NCI-H226 (cell line): ENCODE measurements at places on chromosomes 6 and 20.

- no peak for DNase-seq
Observed at GRCh38 chr6:167712731-167713475, 113.8 kb upstream of the AFDN start.

- no peak for DNase-seq
Observed at GRCh38 chr6:57220083-57220703, 1.9 kb downstream of the RAB23 start.

DNA sequence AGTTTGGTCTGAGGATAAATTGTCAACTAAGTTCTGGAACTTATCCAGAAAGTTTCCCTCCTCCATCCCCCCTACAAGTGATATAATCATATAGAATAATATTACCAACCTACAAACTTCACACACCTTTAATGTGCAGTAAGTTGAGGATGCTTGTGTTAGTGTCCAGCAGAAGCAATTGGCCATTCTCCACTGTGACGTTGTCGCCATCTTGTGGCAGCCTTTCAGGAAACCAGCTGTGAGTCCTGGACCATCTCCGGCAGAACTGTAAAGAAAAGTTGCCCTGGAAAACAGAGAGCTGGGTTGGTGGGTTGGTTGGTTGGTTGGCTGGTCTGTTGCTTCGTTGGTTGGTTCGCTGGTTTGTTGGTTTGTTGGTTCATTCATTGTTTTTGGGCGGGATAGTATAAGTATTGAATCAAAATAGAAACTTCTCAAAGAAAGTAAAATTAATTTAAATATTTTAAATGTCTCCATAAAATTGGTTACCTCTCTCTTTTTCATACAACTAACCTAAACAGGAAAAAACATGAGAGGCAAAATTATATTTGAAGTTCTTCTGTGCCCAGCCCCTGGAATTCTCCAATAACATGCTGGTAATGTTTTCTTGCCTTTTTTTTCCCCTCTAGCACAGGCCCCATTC lies 127.5 kb downstream of the PKHD1 start:
- peak; percentile 16 for DNase-seq

DNA sequence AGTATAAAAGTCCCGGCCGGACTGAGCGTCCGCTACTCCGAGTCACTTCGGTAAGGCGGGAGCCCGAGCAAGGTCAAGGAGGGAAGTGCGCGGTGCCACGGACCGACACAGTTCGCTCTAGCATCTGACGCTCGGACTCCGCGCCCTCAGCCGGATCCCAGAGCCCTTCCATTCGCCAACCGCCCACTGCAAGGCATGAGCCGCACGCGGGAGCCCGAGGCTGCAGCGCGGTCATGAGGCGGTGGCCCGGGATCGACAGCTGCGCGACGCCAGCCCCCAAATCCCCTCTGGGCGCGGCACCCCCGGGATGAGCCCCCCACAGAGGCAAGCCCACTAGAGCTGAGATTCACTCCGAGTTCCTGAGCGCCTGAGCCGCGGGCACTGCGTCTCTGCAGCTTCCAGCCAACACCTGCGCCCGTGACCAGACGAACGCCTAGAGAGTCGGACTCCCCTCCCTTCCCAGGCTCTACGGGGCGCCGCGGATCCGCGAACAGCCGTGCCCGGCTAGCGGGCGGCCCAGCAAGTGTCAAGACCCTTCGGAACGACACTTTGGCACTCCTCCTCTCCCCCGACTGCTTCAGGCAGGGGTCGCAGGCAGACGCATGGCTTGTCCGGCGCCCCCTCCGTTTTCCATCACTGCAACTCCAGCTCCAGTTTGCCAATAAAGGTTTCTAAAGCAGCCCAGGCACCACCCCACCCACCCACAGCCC lies 725 bp upstream of the ISM1 start:
- DNase-seq = no peak

DNA sequence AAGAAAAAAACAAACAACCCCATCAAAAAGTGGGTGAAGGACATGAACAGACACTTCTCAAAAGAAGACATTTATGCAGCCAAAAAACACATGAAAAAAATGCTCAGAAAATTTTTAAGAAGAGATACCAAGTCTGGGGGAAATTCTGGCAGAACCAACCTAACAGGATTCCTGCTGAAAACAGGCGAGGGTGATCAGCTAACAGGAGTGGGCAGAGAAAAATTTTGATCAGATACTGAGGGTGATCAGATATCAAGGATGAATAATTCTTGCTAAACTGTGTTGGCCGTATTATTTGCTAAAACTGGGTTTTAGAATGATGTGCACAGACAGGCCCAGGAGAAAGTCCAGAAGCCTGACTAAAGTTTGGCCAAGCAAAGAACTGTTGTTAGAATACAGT lies 557.3 kb downstream of the CD109 start:
- DNase-seq = no peak

DNA sequence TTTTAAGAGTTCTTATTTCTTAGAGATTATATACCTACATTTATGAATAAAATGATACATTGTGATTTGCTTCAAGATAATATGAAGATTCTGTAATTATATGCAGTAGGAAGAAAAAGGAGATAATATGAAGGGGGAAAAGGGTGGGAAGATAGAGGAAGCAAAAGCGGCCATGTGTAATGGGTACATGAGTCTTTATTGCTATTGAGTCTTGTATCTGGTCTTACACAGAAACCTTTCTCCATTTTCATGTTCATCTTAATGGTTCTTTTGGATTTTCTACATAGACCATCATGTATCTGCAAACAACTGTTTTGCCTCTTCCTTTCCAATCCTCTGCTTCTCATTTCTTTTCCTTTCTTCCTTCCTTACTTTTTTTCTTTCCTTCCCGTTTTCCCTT lies 36.1 kb downstream of the PHF20 start:
- no peak for DNase-seq

DNA sequence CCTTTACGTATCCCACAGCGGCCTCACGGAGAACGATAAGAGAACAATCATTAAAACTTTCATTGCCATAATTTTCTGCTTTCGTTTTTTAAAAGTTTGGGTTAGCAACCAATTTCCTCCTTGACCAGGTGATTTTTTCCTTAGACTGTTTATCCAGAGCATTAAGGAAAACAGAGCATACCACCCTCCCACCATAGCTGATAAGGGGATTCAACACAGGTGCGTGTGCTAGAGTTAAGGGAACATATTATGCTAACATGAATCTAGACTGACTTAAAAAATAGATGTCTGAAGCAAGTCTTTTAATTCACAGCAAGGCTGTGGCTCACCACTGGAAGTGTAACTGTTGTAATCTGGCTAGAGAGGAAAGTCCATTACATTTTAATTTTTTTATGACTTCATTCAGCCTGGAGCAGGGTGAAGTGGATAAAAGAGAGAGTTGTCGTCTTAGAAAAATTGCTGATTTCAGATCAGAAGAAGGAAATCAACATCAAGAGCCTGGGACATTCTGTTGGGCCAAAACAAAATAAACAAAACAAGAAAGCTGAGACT lies 5.5 kb upstream of the SLC22A2 start:
- no peak for DNase-seq

DNA sequence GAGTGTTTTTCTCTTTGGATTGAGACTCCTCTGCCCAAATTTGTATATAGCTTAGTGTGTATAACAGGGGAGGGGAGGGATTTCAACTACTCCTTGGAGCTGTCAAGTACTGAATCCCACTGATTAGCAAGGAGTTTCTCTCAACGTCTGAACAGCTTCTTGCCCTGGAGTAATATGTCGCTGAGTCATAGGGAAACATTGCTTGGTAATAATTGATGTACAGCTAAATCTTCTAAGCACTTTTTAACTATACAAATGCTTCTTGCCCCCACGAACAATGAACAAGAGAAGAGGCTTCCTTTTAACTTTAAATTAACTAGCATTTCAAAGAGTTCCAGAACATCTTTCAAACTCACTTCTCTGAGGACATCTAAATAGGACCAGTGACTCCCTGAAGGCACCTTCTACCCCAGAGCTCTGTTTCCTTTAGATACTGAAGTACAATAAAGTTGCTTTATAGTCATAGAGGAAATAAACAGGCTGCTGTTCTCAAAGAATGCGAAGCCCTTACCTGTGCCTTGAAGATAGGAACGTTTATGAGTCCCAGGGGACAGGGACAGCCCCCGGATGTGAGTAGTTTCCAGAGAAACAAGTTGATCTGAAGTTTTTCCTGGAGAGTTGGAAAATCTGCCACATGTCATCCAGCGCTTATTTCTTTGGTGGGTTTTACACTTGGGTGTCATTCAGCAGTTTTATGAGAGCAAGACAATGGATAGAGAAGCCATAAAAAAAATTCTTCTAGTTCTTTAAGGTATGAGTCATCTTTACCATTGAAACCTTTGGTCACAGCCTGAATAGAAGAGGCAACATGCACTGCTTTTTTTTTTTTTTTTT lies 462.5 kb upstream of the BTBD3 start:
- DNase-seq = peak; percentile 66

GRCh38 chr20:58188527-58188926 lies 39.9 kb downstream of the ANKRD60 start:
- no peak for DNase-seq

DNA sequence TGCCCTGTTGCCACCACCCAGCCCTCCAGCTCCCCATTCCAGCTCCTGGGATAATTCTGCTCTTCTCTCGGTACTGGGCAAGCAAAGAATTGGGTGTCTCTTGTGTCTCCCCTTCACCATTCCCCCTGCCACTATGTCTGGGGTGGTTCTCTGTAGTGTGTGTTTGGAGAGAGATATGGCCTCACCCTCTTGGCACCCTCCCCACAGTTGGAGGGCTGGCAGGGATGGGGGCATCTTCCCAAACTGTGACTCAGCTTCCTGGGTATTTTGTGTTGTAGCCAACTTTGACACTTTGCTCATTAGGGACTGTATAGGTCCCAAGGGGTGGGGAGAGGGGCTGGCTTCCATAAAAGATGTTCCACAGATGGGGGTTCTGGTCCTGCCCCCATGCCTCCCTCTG lies 1.7 kb downstream of the TNXB start:
- DNase-seq = peak; percentile 69

- DNase-seq = no peak
Observed at GRCh38 chr6:163281634-163282033, 132.9 kb upstream of the QKI start.

GRCh38 chr20:64224351-64225170 lies 31.0 kb upstream of the PCMTD2 start:
- peak; percentile 77 for DNase-seq
